Inflammatory macrophage treated with lipopolysaccharide for 1 hour (primary cell): ENCODE measurements at places on chromosomes 3 and 15.
A peak's percentile ranks its signal among the peaks of the same experiment; 100 is the strongest.

DNA sequence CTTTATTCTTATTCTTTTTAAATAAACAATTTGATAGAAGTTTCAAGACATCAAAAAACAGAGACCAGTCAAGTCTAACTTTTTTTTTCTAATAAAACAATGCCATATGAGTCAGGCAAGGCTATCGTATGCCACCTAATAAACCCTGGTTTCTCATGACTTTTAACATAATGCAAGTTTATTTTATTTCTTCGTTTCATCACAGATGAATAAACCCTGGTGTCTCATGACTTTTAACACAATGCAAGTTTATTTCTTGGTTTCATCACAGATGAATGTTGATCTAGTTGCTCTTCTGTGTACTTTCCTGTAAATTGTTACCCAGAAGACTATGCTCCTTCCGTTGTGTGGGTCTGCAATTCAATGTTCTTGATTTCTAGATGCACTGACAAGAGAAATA lies 905.4 kb downstream of the ROBO2 start:
- no peak for DNase-seq

DNA sequence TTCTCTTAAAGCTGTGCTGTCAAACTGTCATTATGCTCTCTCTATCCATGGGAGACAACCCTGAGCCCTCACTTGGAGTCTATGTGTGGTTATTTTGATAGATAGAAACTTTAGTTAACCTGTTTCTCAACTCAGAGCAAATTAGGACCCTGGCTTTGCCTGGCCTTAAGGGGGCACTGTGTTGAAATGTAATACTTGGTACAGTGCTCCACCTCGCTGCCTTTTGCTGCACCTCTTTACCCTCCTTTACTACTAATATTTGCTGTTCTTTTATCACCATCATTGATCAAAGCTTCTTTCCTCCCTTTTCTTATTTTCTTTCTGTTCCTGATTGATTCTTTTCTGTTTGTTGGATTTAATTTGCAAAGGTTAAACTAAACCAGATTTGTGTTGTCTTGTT lies 34.3 kb downstream of the STT3B start:
- no peak for DNase-seq

DNA sequence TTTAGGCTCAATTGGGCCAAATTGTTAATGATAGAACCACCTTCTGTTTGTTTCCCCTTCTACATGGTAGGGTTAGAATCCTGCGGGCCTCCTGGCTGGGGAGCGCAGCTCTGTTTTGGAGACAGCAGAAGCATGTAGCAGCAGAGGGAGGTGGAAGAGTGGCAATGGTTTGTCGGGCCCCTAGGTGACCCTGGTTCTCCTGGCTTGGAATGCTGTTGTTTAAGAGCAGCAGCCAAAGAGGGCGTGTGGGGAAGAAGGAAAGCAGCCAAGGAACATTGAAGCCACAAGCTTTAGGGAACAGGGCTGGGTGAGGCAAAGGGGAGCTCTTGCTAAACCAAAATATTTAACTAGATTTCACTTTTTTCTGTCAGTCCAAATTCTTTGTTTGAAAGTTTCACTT lies 213.7 kb upstream of the NR2E3 start:
- DNase-seq: no peak

GRCh38 chr15:72168808-72169190 lies 28.8 kb downstream of the GRAMD2A start:
- DNase-seq: no peak

GRCh38 chr3:57696801-57697321 lies 4.0 kb upstream of the DENND6A start:
- peak; percentile 65 for DNase-seq

- DNase-seq: no peak
Observed at GRCh38 chr15:47266566-47266965, 450.7 kb upstream of the SEMA6D start.

- peak; percentile 16 for DNase-seq
Observed at GRCh38 chr3:119810018-119810435, 28.1 kb downstream of the NR1I2 start.
